Mammary epithelial cell (primary cell): ENCODE measurements at places on chromosomes 3 and 15.

GRCh38 chr15:59553879-59554735 is 57.5 kb upstream of the GCNT3 start:
- DNase-seq = peak; percentile 97

DNA sequence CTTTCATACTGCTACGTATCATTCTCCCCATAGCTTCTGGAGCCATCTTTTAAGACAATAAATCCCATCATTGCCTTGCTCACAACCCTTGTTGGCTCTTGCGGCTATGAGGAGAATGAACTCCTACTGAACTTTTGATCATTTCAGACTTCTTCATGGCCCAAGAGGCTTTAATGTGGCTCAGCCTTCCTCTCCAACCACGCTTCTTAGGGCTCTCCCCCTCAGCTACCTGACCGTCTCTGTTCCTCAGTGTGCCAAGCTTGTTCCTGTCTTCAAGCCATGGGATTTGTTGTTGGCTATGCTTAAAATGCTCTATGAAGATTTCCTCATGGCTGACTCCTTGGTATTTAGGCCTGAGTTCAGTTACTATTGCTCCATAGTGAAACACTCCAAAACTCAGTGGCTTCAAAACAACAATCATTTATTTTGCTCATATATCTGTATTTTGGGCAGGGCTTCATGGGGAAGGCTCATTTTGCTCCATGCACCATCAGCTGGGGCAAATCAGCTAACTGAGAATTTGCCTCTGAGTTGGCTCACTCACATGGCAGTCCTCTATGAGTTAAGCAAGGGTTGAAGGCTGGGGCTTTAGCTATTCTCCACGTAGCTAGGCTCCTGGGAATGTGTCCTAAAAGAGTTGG is 47.5 kb downstream of the FOXL2 start:
- DNase-seq = no peak

DNA sequence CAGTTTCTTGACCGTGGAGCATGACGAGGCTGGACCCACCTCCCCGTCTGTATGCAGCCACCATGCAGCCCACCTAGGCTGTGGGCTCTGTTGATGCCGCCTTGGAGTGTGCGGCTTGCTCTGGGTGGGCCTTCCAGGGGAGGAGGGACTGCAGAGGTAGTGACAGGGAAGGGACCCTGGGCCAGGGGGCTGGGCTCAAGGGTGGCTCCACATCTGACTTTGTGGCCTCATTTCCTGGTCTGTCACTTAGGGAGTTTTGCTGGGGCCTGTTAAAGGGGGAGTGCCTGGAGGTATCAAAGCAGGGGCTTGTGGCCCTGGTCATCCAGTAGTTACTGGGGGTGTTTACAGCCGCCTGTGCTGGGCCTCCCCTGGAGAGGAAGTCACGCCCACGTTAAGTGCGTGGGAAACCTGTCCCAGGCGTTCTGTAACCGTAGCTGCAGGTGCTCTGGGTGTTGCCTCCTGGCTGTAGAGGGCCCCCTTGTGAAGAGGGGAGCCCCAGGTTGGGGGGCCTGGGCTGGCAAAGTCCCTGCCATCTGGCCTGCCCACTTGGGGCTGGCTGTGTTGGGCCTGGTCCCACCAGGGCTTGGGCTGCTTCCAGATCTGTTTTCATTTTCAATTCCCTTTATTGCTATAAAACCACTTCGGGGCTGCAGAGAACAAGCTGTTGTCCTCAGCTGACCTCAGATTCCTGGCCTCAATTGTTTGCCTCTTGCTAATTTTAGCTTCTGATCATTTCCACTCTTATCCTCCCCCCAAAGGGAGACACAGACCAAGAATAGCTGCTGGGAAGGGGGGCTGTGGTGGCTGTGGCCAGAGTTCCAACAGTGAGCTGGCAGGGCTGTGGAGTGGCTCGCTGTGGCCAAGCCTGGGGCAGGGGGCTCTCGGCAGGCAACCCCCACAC is 26.5 kb downstream of the KLF13 start:
- no peak for DNase-seq

DNA sequence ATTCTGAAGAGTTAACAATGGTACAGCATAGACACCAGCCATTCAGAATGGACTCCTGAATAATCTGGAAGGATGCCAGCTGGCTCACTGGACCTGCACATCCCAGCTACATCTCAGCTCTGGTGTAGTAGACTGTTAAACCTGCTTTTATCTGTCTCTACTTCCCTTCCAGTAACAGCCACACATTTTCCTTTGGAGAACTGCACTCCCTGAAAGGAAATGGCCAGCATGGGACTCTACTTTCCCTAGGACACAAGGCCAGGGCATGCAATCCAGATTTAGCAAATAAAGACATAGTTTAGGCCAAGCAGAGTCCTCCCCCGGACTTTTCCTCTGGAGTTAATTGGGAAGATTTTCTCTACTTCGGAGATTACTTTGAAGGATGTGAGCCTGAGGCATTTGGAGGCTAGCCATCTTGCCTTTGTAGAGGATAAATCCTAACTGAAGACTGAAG is 82.7 kb upstream of the TCF12 start:
- no peak for DNase-seq

DNA sequence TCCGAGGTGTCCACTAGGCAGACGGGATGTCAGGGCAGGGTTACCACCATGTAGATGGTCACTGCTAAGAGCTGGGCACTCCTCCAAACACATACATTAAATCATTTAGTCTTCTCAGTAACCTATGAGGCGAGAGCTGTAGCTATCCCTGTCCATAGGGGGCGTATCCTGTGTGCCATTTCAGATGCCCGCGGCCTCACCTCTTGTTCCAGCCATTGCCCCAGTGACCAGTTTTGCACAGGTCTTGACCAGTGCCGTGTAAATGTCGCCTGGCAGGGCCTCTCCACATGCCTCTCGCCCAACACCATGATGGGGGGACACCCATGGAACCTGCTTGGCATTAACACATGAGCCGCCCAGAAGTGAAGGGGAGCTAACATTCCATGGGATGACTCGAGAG is 20.8 kb upstream of the SRP14 start:
- no peak for DNase-seq

DNA sequence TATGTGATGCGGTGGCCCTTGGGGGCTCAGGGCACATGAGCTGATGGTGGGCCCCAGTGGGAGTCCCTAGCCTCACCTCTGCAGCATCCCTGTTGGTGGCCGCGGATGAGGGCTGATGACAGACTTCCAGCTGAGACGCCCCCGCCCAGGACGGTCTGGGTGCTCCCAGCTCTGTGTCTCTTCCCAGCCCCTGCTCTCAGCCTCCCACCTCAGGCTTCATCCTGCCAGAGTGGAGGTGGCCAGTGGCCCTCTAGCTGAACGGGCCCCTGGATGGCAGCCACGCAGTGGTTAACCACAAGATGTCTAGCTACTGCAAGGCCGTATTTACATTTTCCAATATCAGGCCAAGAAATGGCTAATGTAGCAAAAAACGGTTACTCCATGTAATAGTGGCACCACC is 205.3 kb upstream of the LINGO1 start:
- DNase-seq = no peak
